ENCODE measurements at places on chromosomes 6 and 20. TPM values are rescaled to one million over a fixed set of nuclear protein-coding genes. Genes with fewer than 3 reads are reported as not detected.
A peak's percentile ranks its signal among the peaks of the same experiment; 100 is the strongest.

ASF1A gene
- total RNA-seq, result 65.7 TPM

HAO1 gene
- total RNA-seq, result not detected

CALHM4 gene
- total RNA-seq, result not detected

DNA sequence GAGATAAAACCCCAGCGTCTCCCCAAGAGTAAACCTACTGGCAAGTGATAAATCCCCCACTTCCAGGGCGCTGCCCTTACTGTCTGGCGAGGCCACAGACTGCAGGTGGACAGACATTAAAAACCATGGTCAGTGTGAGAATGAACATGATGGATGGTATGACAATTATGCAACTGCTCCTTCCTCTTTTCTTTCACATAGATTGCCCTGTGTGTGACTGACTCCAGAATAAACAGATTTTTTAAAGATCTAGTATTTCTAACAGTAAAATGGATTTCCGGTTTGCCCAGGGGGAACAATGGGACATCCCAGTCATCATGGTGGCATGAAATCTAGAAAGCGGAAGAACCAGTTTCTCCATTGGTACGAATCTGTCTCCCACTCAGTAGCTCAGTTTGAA lies 153.7 kb downstream of the FOXC1 start:
- DNase-seq, result no peak

DNA sequence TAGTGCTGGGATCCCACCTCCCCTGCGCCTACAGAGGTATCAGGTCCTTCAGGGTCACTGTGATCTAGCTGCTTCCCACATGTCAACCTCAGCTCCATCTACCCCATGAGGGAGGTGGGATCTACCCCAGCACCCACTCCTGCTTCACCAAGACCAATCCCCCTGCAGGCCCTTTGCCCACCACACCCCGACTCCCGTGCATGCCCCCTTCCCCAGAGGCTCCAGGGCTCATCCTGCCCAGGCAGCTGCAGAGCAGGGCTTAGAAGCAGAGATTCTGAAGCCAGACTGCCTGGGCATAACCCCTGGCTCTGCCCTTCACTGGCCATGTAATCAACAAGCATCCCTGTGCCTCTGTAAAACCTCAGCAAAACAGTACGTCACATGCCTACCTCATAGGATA lies 17.5 kb downstream of the COL11A2 start:
- DNase-seq, result no peak

DNA sequence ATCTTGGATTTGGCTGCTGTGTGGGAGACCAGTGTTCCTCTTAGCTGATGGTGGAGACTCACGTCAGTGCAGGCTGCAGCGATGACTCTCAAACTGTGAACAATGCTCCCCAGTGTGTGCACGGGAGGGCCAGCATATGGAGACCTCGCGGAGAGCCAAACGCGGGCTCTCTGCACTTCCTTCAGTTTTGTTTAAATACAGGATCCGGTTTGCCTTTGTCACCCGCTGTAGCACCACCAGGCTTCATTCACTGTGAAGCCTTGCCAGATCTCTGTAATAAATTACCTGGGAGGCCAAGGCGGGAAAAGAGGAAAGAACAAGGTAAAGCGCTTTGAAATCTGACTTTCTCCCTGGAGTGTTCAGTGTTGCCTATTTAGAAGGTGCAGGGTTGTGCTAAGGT lies 30.7 kb upstream of the TMEM14A start:
- DNase-seq, result no peak

GRCh38 chr20:6081236-6081635 lies 27.4 kb upstream of the LRRN4 start:
- DNase-seq, result no peak

DNA sequence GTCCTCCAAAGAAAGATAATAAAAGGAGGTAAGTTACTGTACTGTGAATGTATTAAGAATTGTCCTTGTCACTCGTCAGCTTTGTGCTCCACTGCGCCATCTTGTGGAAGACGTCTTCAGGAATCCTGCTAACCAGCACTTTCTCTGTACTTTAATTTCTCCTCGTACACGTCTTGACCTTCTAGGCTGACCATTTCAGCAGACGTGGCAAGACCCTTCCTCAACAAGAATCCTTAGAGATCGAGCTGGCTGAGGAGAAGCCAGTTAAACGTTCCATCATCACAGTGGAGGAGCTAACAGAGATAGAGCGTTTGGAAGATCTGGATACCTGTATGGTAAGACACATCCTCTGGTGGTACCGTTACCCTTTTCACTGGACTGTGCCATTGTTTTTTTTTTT lies 95.5 kb upstream of the SCGN start:
- DNase-seq, result peak; percentile 86

- no peak for DNase-seq
These were observed 173.6 kb downstream of the MTFR2 start for GRCh38 chr6:136076496-136076895.

GRCh38 chr6:152004896-152005295 lies 197.4 kb downstream of the ESR1 start:
- no peak for DNase-seq

- no peak for DNase-seq
These were observed 133.7 kb upstream of the TENT5A start for GRCh38 chr6:81886157-81886556.

- no peak for DNase-seq
These were observed 248.8 kb downstream of the TTLL2 start for GRCh38 chr6:167573461-167574215.

DNA sequence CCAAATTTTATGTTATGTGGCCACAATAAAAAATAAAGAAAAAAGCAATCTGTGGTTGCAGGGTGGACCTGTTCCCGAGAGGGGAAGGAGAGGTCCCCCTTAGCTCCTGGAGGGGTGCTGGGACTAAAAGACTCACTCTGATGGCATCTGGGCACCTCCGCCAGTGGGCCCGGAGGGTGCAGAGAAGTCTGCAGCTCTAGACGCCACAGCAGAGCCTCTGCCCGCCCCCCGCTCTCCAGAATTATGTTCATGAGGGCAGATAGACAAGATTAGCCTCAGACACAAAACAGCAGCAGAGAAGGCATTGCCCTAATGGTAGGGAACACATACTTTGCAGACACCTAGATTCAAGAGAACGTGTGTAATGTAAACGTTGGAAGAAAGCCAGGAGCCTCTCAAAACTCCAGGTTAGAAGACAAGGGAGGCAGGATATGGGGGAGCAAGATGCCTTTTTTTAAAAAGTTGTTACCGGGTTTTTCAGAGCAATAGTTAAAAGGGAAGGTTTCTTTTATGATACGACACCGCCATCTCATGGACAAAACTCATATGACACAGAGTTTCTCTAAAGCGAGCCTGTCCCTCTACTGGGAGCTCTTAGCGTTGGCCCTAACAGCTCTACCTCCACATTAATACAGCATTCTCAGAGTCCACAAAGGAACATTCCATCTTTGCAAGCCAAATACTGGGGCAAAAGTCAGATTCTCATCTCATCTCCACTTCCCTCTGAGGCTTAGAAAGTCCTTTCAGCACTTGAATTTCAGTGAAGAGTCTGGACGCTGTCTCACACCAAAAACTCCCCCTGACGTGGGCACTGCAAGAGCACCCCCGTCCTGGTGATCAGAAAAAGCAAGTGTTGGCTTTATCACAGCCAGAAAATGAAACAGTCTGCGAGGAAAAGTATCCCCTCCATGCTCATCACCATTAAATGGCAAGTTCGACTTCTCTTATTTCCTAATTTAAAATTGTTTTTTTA lies 47.2 kb downstream of the FOXF2 start:
- peak; percentile 50 for DNase-seq

Data from activated CD8-positive, alpha-beta memory T cell treated with anti-CD3 and anti-CD28 coated beads, Interleukin-2, amount 10 ng/mL, durations not matched to agents 7 days and 5 days (primary cell).